ENCODE measurements at places on chromosomes 3 and 15.

DNA sequence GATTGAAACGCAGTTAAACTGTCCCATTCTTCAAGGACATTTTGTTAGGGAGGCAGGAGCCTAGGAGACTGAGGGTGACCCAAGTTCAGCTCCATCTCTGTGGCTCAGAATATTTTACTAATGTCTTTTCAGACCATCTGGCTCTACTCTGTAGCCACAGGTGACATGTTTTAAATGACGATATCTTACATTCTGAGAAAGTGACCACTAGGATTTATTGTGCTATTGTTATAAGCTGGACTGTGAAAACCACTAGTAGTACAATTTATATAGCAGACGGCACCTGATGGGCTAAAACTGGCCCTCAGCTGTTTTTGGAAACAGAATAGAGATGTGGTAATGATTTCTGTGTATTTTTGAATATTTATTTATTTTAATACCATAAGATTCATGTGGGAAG is 55.5 kb downstream of the MCF2L2 start:
- no peak for DNase-seq

GRCh38 chr15:78943692-78944091 is 1.2 kb downstream of the CTSH start:
- DNase-seq = peak; percentile 61

- DNase-seq = no peak
These were observed 351.4 kb upstream of the KCNMB2 start for GRCh38 chr3:178184833-178185232.

DNA sequence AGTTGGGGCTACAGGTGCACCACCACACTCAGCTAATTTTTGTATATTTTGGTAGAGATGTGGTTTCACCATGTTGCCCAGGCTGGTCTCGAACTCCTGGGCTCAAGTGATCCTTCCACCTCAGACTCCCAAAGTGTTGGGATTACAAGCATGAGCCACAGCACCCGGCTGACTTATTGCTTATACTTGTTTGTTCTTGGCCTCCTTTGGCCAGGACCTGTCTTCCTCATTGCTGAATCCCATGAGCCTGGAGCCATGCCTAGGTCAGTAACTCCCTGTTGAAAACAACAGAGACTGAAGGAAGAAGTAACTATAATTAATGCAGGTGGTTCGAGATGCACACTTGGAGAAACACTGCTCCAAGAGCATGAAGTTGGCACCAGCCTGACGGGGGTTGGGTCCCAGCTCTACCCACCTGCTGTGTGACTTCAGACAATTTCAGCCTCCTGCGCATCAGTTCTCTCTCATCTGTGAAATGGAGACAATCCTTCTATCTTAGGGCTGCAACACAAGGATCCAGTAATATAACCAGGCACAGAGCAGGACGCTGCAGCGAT is 38.9 kb downstream of the CPN2 start:
- no peak for DNase-seq

GRCh38 chr3:177109688-177110330 is 87.5 kb downstream of the TBL1XR1 start:
- DNase-seq = no peak

DNA sequence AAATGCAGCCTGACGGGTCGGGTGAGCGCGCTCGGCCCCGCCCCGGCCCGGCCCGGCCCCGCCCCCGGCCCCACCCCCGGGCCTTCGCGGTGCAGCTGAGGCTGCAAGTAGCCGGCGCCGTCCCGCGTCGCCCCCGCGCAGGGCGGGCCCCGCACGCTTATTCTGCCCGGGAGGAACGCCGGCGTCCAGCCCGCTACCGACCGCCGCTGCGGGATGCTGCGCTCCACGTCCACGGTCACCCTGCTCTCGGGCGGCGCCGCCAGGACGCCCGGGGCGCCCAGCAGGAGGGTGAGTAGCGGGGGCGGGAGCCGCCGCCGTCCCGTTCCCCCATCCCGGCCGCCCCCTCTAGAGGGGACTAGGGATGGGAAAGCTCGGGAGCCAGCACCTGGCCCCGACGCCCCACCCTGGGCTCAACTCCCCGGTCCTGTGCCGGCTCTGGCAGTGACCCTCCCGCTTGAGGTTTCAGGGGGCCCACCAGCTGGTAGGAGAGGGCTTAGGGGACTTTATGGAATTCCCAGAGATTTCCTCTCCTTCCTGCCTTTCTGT is at the start of gene MYZAP:
MYZAP (plus strand) TSS at position 83 of the 546 bp plus-strand sequence; CDS start at position 214, 131 bp downstream.
- peak; percentile 64 for DNase-seq

DNA sequence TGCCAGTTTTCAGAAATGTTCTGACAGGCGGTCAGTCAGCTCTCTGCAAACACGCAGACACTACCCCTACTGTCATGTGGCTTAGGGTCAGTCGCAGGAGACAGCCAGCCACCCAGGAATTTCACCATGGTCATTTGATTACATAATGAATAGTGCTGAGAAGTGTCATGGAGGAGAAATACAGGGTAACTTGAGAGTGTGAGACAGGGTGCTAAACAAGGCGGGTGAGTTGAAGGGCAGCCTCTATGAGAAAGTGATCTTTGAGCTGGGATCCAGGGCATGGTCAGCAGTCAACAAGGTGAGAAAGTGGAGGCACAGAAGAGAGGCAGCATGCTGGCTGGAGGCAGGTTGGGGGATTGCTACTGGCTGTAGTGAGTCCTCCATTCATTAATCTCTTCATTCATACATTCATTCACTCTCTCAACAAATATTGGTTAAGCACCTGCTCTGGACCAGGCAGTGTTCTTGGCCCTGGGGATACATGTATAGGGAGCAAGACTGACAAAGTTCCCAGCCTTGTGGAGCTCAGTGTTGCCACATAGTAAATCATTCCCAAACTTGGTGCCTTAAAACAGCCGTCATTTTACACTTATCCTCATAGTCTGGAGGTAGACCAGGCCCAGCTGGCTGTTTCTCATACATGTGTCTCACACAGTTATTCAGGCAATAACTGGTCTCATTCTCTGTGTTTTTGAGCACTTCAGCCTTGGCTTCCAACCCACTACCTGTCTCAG is 14.8 kb downstream of the PXYLP1 start:
- no peak for DNase-seq

- DNase-seq = no peak
These were observed 149.4 kb downstream of the CFAP20DC start for GRCh38 chr3:58900386-58900785.

DNA sequence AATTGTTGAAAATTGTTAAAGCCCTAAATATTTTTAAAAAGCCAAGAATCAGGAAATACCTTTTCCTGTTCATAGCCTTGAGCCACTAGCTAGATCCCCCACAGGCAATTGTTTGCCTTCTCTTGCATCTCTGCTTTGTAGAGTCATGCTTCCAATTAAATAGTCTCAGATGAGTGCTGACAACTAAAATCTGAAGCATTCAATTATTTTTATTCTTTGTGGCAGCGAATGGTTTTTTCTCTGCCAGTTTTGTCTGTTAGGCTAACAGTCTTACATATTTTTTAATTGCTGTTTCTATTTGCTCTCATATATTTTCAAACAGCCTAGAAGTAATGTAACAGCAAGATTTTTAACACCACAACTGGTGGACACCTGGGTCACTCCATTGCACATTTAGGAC is 277.1 kb upstream of the GBE1 start:
- no peak for DNase-seq

GRCh38 chr3:179016979-179017670 is 54.5 kb downstream of the ZMAT3 start:
- no peak for DNase-seq

DNA sequence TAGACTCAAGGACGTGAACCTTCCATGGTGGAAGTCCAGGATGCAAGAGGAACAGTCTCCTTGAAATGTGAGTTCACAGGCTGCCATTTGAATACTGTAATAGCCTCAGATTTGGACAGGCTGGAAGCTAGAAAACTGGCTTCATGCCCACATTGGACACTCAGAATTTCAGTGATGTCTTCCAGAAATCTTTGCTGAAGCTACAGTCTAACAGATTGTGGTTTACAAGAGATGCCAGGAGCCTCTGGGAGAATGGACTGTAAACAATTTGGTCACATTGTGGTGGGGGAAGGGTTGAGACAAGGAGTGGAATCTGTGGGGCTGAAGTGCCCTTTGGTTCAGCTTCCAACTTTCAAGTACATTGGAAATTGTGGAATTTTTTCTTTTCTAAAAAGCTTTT is 252.0 kb upstream of the PROK2 start:
- DNase-seq = no peak

DNA sequence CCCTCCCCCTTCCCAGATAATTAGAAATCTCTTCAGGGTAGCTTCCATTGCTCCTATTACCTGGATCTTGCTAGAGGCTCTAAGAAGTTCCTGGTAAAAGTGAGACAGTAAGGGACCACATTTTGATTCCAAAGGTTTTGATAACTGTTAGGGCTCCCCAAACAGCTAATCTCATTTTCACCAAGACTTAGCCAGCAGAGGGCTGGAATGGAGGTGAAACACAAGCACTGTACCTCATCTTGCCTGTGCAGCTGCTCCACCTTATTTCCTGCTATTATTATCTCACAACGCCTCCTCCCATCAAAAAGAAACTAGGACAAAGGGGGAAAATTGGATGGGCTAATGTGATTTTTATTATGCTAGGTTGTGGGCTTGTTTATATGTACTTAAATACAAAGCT is 7.3 kb downstream of the SETD5 start:
- DNase-seq = no peak

- DNase-seq = no peak
These were observed 70.1 kb upstream of the GLCE start for GRCh38 chr15:69090197-69090948.

- DNase-seq = no peak
These were observed 20.6 kb downstream of the EEFSEC start for GRCh38 chr3:128173849-128174248.

DNA sequence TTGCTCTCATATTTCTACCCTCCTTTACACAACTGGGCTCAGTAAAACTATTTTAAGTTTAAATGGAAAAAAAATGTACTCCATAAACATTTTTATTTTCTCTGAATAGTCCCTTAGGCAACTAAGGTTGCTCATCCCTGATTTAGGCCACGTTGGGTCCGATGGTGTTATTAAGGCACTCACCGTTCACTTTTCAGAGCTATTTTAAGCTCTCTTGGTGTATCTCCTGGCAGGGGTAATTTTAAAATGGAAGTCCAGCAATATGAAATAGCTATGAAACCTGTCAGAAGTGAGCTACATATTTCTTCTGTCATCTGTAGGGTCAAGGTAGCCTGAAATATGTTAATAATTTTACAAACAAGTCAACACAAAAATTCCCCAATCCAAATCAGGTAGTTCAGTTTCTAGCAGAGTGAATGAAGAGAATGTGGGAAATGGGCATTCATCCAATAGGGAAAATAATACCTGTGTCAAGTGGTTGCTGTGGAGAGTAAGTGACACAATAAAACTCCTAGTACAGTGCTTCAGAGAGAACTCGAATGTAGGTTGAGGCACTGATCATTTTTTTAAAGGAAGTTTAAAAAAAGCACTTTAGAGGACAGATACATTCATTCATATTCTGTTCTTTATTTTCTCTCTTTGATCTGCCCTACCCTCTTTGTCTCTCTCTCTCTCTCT is 209.3 kb upstream of the FEZF2 start:
- no peak for DNase-seq

GRCh38 chr3:8536096-8537056 is 34.8 kb downstream of the LMCD1 start:
- DNase-seq = no peak

DNA sequence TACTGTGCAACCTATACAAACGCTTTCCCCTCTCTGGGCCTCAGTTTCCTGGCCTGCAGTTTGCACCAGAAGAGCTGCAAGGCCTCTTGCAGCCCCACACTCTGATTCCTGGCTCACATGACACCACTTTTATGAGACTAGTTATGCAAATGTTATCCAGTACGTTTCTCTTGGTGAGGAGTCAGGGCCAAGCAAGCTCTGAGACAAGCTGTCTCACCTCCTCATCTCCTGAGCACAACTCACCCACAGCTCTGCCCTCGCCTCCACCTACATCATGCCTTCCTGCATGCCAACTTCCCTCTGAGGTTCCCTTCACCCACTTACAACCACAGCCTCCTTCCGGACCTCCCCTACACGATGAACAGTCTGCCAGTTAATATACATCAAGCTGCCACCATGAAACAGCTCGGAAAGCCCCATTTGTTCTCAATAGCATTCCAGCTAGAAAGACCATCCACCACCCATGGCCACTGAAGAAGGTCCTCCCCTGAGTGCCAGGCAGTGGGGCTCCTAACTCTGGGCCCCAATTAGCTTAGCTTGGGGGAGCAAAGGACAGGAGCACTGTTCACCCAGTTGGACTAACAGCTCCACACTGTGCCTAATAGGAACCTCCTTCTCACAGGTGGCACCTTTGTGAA is 25.0 kb downstream of the CRYGS start:
- no peak for DNase-seq

GRCh38 chr15:88066636-88067330 is 189.8 kb downstream of the NTRK3 start:
- no peak for DNase-seq

- no peak for DNase-seq
These were observed 178.1 kb downstream of the LPP start for GRCh38 chr3:188332085-188332484.

GRCh38 chr15:72358650-72359171 is 17.1 kb downstream of the HEXA start:
- DNase-seq = no peak

DNA sequence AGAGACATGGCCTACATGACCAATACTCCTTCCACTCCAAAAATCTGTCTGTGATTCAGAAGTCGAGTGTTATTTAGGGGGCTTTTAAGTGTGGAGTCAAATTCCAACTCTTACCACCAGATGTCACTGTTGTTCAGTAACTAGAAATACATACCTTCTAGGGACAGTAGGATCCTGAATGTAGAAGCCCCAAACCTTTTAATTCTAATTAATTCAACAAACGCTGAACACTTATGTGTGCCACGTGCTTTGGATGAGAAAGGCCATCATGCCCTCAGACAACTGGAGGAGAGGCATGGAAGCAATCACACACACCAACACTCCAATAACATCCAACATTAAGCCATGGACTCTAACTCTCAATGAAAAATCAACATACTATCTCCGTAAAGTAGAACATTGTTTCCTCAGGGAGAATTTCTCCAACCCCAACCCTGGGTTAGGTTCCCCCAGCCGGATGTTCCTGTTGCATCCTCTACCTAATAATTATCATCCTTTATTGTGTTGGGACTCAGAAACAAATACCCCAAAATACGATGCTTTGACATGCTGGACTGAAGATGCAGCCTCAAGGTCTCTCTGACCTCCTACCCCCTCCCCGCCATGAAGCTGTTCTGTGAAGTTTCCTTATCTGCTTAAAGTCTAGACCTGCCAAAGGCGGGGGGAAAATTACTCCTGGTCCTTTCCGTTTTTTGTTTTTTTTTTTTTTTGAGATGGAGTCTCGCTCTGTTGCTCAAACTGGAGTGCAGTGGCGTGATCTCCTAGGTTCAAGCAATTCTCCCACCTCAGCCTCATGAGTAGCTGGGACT is 8.0 kb upstream of the CCDC13 start:
- no peak for DNase-seq

GRCh38 chr3:136018876-136019275 is 53.3 kb downstream of the PPP2R3A start:
- DNase-seq = no peak
